ENCODE measurements at places on chromosomes 12 and 14.

DNA sequence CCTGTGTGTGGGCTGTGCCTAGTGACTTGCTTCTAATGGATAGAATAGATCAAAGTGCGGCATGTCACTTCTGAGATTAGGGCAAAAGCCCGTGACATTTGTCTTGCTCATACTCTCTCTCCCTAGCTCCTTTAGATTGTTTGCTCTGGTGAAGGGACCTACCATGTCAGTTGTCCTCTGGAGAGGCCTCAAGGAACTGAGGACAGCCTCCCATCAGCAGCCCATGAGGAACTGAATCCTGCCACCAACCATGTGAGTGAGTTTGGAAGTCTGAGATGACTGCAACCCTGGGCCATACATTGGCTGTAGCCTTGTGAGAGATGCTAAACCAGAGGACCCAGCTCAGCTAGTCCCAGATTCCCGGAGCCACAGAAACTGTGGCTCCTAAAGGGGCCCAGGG, 101.6 kb upstream of the ESRRB start:
- DNase-seq, result no peak

DNA sequence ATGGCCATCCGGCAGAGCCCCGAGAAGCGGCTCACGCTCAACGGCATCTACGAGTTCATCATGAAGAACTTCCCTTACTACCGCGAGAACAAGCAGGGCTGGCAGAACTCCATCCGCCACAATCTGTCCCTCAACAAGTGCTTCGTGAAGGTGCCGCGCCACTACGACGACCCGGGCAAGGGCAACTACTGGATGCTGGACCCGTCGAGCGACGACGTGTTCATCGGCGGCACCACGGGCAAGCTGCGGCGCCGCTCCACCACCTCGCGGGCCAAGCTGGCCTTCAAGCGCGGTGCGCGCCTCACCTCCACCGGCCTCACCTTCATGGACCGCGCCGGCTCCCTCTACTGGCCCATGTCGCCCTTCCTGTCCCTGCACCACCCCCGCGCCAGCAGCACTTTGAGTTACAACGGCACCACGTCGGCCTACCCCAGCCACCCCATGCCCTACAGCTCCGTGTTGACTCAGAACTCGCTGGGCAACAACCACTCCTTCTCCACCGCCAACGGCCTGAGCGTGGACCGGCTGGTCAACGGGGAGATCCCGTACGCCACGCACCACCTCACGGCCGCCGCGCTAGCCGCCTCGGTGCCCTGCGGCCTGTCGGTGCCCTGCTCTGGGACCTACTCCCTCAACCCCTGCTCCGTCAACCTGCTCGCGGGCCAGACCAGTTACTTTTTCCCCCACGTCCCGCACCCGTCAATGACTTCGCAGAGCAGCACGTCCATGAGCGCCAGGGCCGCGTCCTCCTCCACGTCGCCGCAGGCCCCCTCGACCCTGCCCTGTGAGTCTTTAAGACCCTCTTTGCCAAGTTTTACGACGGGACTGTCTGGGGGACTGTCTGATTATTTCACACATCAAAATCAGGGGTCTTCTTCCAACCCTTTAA, 1.5 kb downstream of the FOXG1 start:
- peak; percentile 10 for DNase-seq

DNA sequence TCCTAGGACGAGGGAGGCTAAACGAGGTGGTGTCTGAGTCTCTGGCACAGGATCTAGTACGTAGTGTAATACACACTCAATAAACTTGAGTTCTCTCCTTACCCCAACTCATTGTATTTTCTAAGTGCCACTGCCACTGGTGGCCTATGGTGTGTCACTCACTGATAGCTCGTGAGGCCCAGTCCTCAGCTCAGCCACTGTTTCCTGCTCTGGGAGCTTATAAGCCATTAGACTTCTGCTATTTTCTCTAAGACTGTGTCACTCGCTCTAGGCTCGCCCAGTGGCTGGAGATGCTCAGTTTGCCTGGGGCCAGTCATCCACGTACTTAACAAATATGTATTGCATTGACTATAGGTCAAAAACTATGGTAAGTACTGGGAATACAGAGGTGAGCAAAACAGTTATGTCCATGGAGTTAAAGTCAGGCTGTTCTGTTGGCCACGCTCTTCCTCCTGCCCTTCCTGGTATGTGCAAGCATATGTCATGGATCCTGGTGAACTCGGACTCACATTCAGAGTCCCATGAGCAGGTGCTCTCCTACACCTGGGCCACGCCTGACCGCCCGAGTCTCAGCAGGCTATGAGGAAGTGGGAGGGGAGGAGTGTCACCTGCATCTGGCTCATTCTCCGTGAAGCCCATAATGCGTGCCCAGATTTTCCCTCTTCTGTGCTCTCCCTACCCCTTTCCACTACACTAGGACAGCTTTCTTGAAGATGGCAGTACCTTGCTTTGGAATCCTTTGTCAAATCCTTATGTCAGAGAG, 41.6 kb downstream of the DEGS2 start:
- DNase-seq, result no peak

DNA sequence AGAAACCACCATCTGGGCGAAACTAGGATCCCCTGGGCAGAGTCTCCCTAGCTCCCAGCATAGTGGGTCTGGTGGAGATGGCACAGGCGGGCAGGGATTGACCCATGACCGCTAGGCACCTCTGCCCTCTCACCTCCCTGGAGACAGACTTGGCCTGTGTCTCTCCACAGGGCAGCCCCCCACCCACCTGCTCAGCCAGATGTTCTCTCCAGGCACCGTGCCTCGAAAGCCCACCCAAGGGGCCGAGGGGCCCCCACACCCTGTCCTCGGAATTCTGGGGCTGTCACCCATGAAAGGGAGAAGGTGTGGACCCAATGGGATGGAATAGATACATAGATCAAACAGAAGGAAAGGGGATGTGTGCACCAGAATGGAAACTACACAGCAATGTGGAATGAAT, 229.1 kb upstream of the RTL1 start:
- no peak for DNase-seq

DNA sequence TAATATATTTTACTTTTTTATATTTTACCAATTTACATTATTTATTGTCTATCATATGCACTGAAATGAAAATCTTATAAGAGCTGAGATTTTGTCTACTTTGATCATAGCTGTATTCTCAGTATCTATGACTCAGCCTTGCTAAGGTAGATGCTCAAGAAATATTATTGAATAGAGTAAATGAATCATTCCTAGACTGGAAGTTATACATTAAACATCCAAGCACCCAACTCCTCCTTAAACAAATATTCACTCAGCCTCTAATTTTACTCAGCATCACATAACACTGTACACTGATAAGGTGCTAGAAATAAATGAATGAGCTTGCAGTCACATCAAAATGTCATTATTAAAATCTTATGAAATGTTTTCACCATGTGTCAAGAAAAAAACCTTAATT, 1424.9 kb downstream of the LRFN5 start:
- no peak for DNase-seq

- DNase-seq, result no peak
Observed at GRCh38 chr12:65313719-65314317, 35.3 kb downstream of the MSRB3 start.

DNA sequence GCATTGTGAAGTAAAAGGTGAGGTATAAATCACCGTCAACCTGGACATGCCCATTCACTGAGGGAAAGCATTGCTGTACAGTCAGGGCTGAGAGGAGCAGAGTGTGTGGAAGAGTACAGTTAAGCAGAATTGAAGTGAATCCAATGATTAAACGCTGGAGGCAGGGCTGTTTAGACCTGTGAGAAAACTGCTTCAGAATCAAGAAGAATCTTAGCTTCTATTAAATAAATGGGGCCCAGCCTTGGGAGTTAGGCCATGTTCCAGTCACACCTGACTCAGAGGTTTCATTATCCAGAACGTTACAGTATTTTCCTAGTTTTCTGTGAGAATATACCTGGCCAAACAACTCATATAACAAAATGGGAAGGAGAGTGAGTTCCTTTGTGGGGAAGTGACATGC, 86.9 kb downstream of the ATP23 start:
- DNase-seq, result no peak

DNA sequence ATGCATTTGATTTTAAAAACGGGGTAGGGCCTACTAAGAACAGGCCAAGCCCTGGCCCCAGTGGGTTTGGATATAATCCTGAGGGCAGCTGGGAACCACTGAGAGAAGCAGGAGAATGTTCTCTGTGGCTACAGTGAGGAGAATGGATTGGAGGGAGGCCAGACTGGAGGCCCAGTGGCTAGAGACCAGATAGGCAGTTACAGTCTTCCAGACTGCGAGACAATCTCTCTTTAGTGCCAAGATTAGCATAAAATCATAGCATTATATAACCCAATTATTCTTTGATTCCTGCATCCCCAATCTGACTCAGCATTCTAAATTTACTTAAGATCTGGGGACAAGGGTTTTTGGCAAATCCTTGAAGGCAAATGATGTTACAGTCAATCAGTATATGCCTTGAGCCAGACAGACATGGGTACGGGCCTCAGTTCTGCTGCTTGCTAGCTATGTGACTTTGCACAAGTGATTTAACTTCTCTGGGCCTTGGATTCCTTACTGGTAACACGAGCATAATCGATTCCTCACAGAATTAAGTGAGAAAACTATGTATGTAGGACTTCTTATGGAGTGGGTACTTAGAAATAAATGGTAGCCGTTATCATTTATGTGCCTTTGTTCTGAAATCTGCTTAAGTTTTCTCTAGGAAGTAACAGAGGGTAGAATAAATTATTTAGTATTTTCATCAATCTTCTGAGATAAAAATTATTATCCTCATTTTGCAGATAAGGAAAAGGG, 18.3 kb downstream of the NINJ2 start:
- DNase-seq, result no peak

DNA sequence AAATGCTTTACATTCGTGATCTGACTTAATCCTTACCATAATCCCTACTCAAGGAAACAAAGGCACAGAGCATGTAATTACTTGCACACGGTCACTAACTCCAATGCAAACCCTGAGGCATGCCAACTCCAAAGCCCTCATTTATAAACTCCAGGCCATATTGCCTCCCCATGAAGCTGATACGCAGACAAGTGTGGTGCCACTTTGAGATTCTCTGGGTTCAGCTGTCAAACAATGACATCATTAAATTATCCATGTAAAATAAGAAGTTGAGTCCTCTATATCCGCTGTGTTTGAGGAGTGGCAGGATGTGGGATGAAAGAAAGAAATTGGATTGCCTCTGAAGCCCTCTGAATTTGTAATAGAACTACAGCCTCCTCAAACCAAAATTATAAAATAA, 62.8 kb downstream of the ANO4 start:
- DNase-seq, result no peak

DNA sequence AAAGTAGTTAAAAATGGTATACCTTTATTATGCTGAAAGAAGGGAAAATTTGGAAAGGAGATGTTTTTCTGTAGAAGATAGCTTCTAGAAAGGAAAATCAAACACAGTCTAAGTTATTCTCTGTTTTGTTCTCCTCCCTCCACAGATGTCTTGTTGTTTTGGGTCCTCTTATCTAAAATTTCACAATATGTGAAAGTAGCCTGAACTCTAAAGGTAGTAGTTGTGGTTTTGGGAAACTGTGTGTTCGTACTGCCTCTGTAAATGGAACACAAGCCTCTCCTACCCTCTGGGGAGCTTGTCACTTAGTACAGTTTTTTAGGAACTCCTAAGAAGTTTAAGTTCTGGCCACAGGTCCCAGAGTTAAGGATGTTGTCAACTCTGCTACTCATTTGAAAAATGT, 112.6 kb downstream of the CRADD start:
- no peak for DNase-seq

GRCh38 chr12:2940564-2940963, 18.6 kb upstream of the TEAD4 start:
- DNase-seq, result no peak

DNA sequence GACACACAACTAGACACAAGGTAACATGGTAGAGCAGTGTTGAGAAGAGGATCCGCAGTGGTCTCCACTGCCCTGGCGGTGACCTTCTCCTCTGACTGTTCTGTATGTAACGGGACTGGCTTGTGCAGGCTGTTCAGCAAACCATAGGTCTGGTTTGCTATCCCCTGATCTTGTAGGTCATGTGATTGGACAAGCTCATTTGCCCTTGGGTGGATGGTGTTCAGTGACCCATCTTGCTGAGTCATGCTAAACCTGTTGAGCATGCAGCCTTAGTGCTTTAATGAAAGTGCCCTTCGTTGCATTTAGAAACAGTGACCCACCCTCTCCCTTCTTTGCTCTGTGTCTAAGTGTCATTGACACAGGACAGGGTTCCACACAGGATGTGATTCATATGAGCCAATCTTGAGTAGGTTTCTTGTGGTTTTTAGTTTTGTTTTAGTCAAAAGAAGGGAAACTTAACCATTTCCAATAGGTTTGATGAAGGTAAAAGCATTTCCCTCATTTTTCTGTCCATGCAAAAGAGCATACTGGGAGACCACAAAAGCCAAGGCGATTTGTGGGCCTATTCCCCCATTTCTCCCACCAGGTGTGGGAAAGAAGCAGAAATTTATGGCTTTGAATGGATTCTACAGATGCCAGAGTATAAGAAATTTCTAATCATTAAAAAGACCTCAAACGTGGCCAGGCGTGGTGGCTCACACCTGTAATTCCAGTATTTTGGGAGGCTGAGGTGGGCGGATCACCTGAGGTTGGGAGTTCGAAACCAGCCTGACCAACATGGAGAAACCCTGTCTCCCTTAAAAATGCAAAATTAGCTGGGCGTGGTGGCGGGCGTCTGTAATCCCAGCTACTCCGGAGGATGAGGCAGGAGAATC, 32.6 kb upstream of the HIF1A start:
- peak; percentile 57 for DNase-seq

DNA sequence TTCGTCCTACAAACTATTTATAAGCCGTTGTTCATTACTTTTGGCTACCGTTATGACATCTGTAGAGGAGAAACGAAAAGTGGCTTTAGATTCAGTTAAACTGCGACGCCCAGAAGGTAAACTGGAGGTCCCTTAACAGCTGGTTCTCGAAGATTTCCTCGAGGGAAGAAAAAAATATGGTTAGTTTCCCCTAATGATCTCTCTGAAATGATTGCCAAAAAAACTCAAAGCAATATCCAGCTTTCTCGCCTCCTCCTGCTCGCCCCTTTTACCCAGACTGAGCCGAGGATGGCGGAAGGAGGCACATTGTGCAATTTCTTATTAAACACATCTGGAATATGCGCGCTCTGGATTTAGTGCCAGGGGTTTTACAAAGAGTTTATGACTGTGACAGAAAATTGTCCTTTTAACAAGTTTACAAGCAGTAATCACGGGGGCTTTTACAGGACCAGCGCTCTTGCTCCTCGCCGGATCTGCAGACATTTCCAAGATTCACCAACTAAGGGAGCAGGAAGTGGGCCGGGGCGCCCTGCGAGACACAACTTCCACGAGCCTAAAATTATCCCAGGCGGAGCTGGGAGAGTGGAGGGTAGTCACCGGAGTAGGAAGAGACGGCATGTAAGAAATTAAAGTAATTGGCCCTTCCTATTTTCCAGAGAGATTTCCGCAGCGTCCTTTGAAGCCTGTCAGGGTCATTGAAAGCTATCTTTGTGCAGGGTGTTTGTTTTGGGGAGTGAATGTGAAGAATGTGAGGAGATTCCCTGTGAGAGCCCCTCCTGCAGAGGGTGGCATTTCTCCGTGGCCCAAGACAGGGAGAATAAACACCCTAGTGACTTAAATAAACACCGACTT, 5.6 kb downstream of the SIX1 start:
- DNase-seq, result no peak

DNA sequence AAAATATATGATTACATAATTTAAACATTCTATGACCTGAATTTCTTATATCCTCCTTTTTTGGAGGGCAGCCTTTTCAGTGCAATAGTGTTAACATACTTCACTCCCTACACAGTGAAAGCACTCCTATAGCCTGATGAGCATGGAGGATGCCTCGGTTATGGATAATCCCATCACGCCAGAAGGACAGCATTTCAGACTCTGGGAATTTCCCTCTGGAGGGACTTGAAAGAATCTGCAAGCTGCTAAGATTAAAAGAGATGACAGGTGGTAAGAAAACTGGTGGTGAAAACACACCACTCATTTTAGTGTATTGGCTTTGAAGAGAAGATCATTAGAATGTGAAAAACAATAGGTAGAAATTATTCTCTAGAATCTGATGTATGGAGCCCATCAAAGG, 99.3 kb upstream of the LMNTD1 start:
- DNase-seq, result no peak

Measured in stimulated activated CD4-positive, alpha-beta T cell treated with anti-CD3 and anti-CD28 coated beads, Interleukin-2, amount 100 ng/mL, for 24 hours (primary cell).